HFFc6 (cell line): ENCODE measurements at places on chromosomes 6 and 20. TPM values are rescaled to one million over a fixed set of nuclear protein-coding genes. Genes with fewer than 3 reads are reported as not detected.
A peak's percentile ranks its signal among the peaks of the same experiment; 100 is the strongest.

GRCh38 chr20:48010623-48011022 lies 225.3 kb upstream of the SULF2 start:
- no peak overlapping the region for H3K4me3 ChIP-seq
- no peaks in the 10 kb centered on the region for H3K36me3 ChIP-seq
- H3K27me3 ChIP-seq = peaks cover 3% of the 10 kb centered on the region; the same call in 1 of the 2 replicates
- no peaks in the 10 kb centered on the region for H3K4me1 ChIP-seq
- H3K27ac ChIP-seq = no peak overlapping the region

GRCh38 chr6:127276331-127276730 lies 9.7 kb downstream of the RNF146 start:
- peaks cover 1% of the 10 kb centered on the region for H3K36me3 ChIP-seq
- no peak for DNase-seq
- no peak overlapping the region for H3K27ac ChIP-seq
- no peak overlapping the region for H3K4me3 ChIP-seq

STX11 gene
- total RNA-seq = 0.34 TPM in 2 replicates

RCAN2 gene
- total RNA-seq = 0.31 to 1.0 TPM in 2 of 3 replicates, not detected in the other

GRCh38 chr20:3312940-3313682 lies 74.1 kb upstream of the SLC4A11 start:
- H3K4me1 ChIP-seq = peaks cover 58% of the 10 kb centered on the region
- peaks cover 29% of the 10 kb centered on the region for H3K36me3 ChIP-seq
- H3K4me3 ChIP-seq = peak overlapping the region; percentile 2
- H3K27me3 ChIP-seq = peaks cover 1% of the 10 kb centered on the region; the same call in 1 of the 2 replicates

PLG gene
- total RNA-seq = not detected in 3 replicates

DNA sequence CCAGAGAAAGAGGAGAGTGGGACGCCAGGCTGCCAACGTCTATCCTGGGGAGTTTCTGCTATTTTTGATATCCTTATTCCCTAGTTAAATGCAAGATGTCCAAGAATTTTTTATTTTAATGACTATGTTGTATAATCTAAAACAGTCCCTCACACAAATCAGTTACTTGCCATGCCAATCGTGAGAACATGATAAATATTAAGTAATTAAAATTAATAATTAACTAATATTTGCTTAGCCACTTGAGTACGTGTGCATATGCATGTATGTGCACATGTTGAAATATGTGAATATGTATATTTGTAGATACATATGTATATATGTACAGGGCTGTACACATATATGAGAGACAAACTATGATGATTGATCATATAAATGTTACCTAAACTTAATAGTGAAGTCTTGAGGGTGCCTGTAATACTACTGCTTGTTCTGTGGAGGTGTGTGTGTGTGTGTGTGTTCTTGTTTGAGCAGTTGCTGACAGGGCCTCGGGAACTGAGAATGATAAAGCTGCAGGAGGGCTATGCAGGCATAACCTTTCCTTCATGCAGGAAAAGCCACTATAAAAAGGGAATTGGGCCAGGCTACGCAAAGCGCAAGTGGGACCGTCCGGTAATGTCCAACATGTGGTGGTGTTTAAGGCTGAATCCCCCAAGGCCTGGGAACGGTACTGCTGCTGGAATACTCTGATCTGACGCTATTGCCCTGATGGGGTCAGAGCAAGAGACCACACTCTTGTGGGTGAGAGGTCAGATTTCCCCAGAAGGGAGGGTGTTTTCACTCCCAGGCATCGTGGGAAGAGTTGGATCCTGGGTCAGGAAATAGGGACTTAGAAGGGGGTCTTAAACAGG lies 148.3 kb upstream of the TBX18 start:
- H3K4me3 ChIP-seq = no peak overlapping the region
- no peak for DNase-seq
- no peak overlapping the region for H3K27ac ChIP-seq
- H3K4me1 ChIP-seq = no peaks in the 10 kb centered on the region
- H3K27me3 ChIP-seq = no peaks in the 10 kb centered on the region

DNA sequence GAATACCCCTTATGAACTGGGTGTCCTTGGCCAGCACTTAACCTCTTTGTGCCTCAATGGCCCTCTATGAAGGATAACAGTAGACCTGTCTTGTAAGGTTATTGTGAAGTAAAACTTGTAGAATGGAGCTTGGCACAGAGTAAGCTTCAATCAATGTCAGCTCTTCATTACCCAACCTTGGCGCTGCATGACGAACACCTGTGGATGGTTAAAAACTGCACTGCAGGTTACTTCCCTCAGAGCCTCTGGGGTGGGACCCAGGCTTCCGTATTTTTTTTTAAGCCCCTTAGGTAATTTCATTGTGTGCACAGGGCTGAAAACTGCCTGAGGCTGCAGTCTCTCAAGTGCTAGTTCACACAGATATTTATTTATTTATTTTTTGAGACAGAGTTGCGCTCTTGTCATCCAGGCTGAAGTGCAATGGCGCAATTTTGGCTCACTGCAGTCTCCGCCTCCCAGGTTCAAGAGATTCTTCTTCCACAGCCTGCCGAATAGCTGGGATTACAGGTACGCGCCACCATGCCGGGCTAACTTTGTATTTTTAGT lies 42.8 kb upstream of the SLC23A2 start:
- no peak overlapping the region for H3K27ac ChIP-seq
- no peak overlapping the region for H3K4me3 ChIP-seq
- no peaks in the 10 kb centered on the region; the same call in 1 of the 2 replicates for H3K4me1 ChIP-seq
- H3K27me3 ChIP-seq = peaks cover 15% of the 10 kb centered on the region; the same call in 1 of the 2 replicates
- DNase-seq = no peak

GATA5 gene
- total RNA-seq = not detected in 2 replicates

- H3K27ac ChIP-seq = peak overlapping the region; percentile 32
- H3K4me1 ChIP-seq = peaks cover 44% of the 10 kb centered on the region
- no peak for DNase-seq
- peaks cover 51% of the 10 kb centered on the region for H3K36me3 ChIP-seq
- H3K4me3 ChIP-seq = no peak overlapping the region
- H3K27me3 ChIP-seq = peaks cover 4% of the 10 kb centered on the region; the same call in 1 of the 2 replicates
Measured at GRCh38 chr20:2658414-2659354, 5.3 kb downstream of the IDH3B start.

DNA sequence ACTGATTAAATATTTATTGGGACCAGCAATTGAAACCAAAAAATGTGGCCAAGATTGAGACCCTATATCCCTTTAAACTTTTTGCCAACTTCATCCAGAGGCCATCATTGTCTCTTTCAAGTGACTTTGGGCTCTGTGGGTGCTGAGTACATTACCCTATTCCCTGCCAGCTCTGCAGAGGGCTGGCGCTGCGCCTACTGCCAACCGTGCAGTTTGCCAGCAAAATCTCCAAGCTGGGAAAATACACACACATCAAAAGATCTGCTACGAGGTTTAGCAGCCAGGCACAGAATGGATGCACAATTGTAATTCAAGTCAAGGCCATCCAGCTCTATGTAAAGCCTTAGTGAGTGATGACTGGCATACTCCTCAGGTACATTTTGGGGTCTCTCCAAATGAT lies 125.0 kb downstream of the CBLN4 start:
- no peaks in the 10 kb centered on the region for H3K4me1 ChIP-seq
- H3K4me3 ChIP-seq = no peak overlapping the region
- DNase-seq = no peak
- H3K27ac ChIP-seq = no peak overlapping the region
- H3K36me3 ChIP-seq = no peaks in the 10 kb centered on the region

MICA gene
- total RNA-seq = 19.3 to 26.0 TPM (median 21.0 TPM) in 3 replicates

DLK2 gene
- total RNA-seq = 1.5 to 2.4 TPM (median 2.1 TPM) in 3 replicates

- no peak overlapping the region for H3K4me3 ChIP-seq
- no peak overlapping the region for H3K27ac ChIP-seq
- no peaks in the 10 kb centered on the region; the same call in 1 of the 2 replicates for H3K27me3 ChIP-seq
- H3K36me3 ChIP-seq = no peaks in the 10 kb centered on the region
Measured at GRCh38 chr6:40290816-40291215, 296.3 kb downstream of the LRFN2 start.

GRCh38 chr20:38173237-38174156 lies 8.4 kb upstream of the TGM2 start:
- peaks cover 2% of the 10 kb centered on the region for H3K27me3 ChIP-seq
- peak overlapping the region; percentile 77 for H3K27ac ChIP-seq

DNA sequence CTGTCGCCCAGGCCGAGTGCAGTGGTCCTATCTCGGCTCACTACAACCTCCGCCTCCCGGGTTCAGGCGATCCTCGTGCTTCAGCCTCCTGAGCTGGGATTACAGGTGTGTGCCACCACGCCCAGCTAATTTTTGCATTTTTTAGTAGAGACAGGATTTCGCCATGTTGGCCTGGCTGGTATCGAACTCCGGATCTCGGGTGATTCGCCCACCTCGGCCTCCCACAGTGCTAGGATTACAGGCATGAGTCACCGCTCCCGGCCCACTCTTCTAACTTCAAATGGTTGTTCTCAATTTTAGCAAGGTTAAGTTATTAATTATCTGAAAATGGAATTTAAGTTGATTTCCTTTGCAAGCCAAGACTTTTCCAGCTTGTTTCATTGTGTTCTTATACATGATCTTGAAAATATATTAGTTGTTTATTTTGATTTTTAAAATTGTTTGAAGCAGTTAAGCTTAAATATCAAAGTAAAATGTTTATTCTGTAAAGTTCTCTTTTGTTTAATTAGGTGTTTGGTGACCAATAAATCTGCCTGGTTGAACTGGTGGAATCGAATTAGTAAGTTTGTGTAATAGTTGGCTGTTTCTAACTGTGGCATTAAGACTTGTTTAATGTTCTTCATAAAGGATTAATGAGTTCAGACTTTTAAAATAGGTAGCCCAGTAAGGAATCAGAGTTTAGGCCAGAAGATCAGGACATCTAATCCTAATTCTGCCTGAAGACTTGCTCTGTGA lies 2.3 kb downstream of the PM20D2 start:
- no peaks in the 10 kb centered on the region; the same call in 1 of the 2 replicates for H3K36me3 ChIP-seq
- H3K4me1 ChIP-seq = peaks cover 23% of the 10 kb centered on the region

DNA sequence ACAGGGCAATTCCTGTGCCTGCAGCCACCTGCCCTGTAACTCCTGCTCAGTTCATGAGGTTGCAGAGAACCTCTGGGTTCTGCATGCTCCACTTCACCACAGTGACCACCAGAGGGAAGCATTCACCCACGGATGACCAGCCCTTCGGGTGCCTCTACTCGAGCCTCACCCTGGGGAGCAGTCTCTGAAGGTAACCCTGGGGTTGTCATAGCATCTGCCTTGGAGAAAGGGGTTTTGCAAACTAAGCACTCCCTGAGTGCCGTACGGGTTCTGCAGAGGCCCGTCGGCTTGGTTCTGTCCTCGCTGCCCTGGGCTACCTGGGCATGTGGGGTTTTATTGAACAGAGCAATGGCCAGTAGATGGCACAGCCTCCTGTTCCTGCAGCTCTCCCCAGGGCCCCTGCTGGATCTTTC lies 10.2 kb upstream of the CST5 start:
- H3K27ac ChIP-seq = no peak overlapping the region
- H3K27me3 ChIP-seq = peaks cover 6% of the 10 kb centered on the region
- DNase-seq = peak; percentile 47
- no peaks in the 10 kb centered on the region for H3K4me1 ChIP-seq
- H3K4me3 ChIP-seq = no peak overlapping the region
- no peaks in the 10 kb centered on the region for H3K36me3 ChIP-seq

GRCh38 chr20:56974499-56975250 lies 291.8 kb downstream of the BMP7 start:
- peak; percentile 52 for DNase-seq
- no peaks in the 10 kb centered on the region for H3K4me1 ChIP-seq
- no peaks in the 10 kb centered on the region for H3K36me3 ChIP-seq
- no peak overlapping the region for H3K4me3 ChIP-seq

GRCh38 chr20:32110173-32110704 lies 725 bp downstream of the TM9SF4 start:
- peak overlapping the region; percentile 96 for H3K4me3 ChIP-seq
- peaks cover 18% of the 10 kb centered on the region for H3K36me3 ChIP-seq
- H3K4me1 ChIP-seq = peaks cover 48% of the 10 kb centered on the region
- H3K27me3 ChIP-seq = no peaks in the 10 kb centered on the region
- peak overlapping the region; percentile 97 for H3K27ac ChIP-seq

DNA sequence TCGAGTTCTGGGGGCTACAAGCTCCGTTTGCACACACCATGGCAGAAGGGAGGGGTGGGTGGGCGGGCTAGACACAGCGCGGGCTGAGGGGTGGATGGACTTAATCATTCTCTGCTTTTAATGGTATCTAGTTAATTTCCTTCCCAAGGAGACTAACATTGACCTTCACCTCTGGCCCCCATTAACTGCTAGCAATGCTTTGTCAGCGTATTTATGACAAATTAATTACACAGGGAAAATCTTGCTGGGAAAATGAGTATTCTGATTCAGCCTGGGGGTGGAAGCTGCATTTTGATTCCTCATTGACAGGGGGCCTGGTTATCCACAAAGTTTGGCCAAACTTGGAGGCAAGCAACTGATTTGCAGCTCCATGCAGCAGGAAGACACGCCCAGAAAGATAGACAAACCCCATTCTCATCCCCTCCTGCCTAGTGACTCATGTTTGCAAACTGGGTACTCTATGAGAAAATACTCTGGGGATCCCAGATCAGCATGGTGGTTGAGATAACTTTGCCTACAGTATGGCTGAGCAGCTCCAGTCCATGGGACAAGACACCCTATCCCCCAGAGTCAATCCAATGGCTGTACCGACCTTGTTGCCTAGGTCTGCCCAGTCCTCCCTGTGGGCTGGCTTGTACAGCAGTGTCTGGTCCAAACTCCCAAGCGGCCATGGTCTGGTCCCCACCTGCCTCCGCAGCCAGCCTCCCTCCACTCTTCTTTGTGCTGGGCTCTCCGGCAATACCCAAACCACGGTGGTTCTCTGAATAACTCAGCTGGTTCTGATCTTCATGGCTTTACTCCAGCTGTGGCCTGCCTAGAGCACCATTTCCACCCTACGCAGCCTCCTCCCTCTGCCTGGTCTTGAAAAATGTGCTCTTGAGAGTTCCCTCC lies 19.7 kb downstream of the ZBP1 start:
- H3K27ac ChIP-seq = no peak overlapping the region
- H3K27me3 ChIP-seq = peaks cover 14% of the 10 kb centered on the region

GRCh38 chr20:17835934-17836300 lies 132.7 kb downstream of the SNX5 start:
- H3K4me3 ChIP-seq = peak overlapping the region; percentile 61
- H3K27me3 ChIP-seq = no peaks in the 10 kb centered on the region; the same call in 1 of the 2 replicates
- H3K36me3 ChIP-seq = peaks cover 14% of the 10 kb centered on the region
- peaks cover 62% of the 10 kb centered on the region for H3K4me1 ChIP-seq

LRRN4 gene
- total RNA-seq = not detected in 3 replicates
